ENCODE measurements at places on chromosomes 4 and X.
A peak's percentile ranks its signal among the peaks of the same experiment; 100 is the strongest.

DNA sequence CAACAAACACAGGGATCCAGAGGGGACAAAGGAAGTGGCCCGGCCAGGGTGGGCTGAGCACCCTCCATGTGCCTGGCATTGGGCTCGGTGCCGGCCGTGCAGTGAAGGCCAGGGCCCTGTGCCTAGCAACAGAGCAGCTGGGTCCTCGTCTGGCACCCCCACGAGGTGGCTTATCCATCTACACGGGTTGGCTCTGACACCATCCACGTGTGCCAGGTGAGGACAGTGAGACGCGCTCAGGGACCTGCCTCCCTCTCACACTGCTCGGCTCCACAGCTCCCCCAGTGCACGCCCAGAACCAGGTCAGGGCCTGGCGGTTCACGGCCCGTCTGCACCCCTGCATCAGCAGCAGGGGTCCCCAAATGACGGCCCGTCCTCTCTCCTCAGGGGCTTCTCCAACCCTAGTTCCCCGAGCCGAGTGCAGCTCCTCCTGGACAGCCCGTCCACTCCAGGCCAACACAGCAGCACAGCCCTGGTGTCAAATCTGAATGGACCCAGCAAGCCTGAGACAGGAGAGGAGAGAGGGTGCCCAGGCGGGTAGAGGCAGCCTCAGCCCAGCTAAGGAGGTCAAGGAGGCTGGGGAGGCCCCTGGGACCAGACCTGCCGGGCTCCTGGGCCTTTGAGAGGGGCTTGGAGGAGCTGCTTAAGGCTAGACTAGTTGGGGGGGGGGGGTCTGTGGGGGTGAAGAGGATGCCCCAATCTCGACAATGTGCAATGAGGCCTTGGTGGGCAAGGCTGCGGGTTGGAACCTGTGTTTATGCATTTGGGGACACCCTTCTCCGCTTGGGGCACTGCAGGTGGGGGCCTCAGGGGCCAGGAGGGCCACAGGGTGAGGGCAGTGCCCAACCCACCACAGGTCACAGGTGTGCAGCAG is 113.6 kb downstream of the FAM53A start:
- no peak for DNase-seq

DNA sequence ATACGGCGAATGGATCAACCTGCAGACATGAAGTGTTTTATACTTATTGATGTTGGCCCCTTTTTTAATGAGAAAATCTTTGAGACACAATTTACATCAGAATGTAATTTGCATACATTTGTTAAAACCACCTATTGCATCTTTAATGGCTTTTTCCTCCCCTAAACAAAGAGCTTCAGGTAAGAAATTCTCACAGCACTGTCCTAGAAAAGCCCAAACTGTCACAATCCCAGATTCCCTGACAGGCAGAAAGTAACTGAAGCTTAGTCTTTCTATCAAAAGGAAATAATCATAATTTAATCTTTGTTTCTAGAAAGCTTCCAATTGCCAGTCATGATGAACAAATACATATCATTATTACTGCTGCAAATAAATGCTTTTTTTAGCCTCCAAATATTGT is 407.9 kb downstream of the TMA16 start:
- DNase-seq, result no peak

DNA sequence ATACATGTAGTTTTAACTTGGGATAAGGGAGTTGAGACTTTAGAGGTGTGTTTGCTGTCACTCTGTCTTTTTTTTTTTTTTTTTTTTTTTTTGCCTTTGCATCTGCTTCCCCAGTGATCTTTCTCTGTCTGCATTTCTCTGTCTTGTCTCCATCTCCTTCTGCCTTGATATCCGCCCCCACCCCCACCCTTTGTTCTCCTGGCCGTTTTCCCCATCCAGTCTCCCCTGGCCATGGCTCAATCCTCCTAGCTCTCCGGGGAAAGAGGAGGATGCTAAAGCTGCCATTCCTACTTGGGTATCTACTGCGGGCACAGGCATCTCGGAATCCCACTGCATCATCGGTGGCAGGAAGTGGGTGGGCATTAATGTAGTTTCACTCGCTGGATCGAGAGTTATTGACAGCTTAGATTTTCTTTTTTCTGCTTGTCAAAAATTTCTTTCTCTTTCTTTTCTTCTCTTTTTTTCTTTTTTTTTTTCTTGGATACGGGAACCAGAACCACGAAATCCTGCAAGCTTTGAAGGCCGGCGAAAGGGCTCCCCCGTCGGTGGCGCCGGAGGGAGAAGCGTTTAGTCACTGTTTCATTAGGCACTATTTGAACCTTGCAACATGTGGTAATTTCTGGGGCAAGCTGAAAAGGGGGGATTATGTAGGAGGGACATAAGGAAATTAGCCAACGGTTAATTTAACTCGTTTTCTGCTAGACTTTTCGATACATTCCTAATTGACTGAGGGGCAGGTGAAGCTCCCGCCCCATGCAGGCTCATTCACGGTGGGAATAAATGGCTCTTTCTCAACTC is 8.2 kb downstream of the GSX2 start:
- DNase-seq, result no peak

DNA sequence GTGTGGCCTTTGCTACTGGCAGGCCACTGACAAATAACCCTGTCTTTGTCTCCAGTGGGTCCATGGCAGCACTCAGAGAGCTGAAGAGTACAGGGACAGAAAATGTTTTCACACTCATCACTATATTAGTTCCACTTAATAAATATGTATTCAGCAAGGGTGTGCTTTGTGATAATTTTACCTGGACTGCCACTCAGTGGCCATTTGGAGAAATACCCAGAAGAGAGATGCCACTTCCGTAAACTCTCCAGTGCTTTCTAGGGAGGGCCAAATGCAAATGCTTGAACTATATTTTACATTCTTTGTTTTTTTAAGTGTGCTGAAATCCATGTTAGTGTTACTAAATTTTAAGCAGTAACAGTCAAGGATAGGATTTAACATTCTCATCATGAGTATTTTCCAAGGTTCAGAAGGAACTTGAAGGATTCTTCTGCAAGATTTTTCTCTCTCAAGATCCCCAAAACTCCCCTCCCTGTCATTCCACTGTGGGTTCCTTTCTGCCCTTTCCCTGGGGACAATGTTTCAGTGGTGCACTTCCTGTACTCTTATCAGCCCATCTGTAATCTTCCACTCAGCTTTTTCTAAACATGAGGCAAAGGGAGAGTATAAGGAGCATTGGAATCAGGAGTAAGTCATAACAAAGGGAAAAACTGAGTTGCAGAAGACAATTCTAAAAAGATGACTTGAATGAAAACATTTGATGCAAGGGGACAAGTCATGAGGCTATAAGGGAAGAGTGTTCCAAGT is 46.0 kb downstream of the TFDP3 start:
- no peak for DNase-seq

DNA sequence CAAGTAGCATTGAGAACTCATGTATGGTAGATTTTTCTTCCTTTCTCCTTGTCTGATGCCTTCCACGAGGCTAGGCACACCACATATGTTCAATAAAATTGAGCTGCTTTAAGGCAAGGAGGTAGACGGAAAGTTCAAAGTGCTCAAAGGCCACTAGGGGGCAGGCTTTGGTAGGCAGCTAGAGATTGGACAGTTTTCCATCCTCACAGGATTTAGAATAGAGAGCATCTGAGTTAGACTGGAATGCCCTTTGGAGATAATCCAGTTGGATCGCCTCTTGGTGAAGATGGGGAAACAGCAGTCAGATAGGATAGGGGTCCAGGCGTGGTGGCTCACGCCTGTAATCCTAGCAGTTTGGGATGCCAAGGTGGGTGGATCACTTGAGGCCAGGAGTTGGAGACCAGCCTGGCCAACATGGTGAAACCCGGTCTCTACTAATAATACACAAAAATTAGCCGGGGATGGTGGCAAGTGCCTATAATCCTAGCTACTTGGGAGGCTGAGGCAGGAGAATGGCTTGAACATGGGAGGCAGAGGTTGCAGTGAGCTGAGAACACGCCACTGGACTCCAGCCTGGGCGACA is 30.4 kb downstream of the ELF4 start:
- peak; percentile 42 for DNase-seq

- no peak for DNase-seq
These were observed 37.8 kb downstream of the NAP1L5 start for GRCh38 chr4:88659890-88660208.

- DNase-seq, result no peak
These were observed at the start of gene SLC9B2 for GRCh38 chr4:103076747-103077347. Gene SLC9B2, minus strand, starts transcription at chr4:103076761. Its CDS starts 9,211 bp downstream, at chr4:103067550.

GRCh38 chr4:7587433-7588405 is 153.0 kb upstream of the PSAPL1 start:
- DNase-seq, result no peak

GRCh38 chrX:69506617-69507499 is 2.7 kb downstream of the NALF2 start:
- DNase-seq, result no peak

- DNase-seq, result no peak
These were observed 175.4 kb upstream of the MBNL3 start for GRCh38 chrX:132664273-132664672.

DNA sequence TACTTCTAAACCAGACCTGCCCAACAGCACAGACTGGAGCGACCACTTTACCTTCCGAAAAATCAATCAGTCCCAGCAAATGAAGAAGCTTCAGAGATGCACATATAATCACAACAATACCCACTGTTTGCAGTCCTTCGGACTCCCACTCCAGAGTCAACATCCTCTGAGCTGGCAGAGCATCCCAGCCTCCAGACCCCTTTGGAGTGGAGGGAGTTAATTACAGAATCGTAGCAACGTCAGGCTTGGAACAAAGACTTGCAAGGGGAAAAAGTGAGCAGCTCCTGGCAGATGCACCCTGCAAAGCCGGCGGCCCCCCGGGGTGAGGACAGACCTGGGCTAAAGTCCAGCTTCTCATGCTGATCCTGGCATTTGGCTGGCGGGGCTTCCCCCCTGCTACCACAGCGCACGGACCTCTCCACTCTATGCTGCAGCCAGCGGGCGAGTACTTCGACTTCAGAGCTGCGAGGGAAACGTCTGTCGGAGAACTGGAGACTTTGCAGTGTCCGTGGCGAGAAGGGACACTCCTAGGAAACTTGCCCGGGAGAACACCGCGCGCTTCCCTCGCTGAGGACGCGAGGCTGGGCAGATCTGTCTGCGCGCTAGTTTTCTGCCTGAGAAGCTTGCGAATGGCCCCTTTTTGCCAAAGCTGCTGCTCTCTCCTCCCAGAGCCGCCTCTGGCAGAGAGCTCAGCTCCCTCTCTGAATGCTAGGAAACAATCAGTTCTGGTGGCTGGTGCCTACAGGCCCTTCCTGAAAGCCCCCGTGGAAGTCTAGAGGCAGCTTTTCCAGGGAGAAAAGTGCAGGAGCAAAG is 283.7 kb downstream of the PACRGL start:
- DNase-seq, result no peak

DNA sequence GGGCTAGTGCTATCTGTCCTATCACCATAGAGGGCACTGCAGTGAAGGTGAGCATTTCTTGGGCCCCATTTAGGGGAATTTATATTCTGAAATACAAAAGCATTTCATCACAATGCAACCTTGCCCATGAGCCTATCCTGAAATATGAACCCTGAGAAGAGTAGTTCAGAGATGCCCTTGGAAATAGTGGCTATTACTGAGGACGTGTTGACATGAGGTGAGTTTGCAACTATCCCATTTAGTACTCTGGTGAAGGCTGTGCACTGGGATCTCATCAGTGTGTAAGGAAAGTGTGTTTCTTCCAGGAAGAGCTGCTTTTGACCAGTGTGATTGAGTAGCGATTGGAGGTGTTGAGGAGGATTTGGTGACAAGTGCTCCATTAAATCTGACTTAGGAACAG is 149.3 kb upstream of the EOLA2 start:
- DNase-seq, result no peak

DNA sequence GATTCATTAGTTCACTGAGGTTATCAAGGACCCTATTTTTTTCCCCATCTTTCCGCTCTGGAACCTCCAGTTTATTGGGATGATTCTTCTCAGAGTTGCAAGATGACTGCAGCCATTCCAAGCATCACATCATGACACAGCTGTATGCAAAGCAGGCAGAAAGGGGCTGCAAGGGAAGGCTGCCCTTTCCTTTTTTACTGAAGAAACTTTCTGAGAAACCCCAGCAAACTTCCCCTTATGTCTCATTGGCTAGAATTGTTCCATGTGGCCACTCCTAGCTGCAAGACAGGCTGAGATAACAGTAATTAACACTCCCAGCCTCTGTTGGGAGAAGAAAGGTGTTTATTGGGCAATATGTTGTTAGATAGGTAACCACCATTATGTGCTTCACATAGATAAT is 102.6 kb downstream of the SATL1 start:
- no peak for DNase-seq

GRCh38 chrX:138765051-138765450 is 53.5 kb upstream of the FGF13 start:
- no peak for DNase-seq

DNA sequence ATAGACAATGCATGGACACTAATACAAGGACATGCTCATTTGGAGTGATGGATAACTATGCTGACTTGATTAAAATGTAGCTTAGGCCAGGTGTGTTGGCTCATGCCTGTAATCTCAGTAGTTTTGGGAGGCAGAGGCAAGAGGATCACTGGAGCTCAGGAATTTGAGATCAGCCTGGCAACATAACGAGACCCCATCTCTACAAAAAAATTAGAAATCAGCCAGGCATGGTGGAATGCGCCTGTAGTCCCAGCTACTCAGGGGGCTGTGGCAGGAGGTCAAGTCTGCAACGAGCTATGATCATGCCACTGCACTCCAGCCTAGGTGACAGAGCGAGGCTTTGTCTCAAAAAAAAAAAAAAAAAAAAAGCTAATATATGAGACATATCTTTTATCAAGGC is 196.3 kb downstream of the FBXW7 start:
- no peak for DNase-seq

GRCh38 chr4:26022346-26023202 is 108.6 kb downstream of the SMIM20 start:
- DNase-seq, result no peak

GRCh38 chrX:120653000-120653399 is 23.1 kb upstream of the C1GALT1C1 start:
- no peak for DNase-seq

DNA sequence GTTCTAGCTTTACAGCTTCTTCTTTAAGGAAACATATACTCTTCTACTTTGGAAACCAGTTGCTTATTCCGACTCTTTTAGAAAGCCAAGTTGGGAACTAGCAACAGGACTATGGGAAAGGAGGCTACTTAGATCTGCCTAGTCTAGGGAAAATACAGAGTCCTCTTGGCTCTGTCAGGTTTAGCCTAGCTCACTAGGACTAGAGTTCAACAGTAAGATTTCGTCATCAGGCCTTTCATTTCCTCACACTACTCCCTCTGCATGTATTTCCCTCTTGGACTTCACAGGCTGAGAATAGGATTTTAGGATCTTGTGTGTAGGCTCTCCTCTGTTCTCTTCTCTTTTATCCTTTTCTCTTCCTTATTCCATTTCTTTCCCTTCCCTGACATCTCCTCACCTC is 409.8 kb downstream of the AR start:
- no peak for DNase-seq
